ENCODE measurements at places on chromosomes 4 and X. TPM values are rescaled to one million over a fixed set of nuclear protein-coding genes. Genes with fewer than 3 reads are reported as not detected.

RAB33A gene
- 0.26 TPM for polyA plus RNA-seq

MGAT4D gene
- not detected for polyA plus RNA-seq

PNMA5 gene
- polyA plus RNA-seq: not detected

GRCh38 chrX:153800746-153801145 lies 6.3 kb downstream of the SSR4 start:
- DNase-seq: no peak

- no peak for DNase-seq
Observed at GRCh38 chrX:130728208-130728607, 174.8 kb downstream of the ENOX2 start.

DNA sequence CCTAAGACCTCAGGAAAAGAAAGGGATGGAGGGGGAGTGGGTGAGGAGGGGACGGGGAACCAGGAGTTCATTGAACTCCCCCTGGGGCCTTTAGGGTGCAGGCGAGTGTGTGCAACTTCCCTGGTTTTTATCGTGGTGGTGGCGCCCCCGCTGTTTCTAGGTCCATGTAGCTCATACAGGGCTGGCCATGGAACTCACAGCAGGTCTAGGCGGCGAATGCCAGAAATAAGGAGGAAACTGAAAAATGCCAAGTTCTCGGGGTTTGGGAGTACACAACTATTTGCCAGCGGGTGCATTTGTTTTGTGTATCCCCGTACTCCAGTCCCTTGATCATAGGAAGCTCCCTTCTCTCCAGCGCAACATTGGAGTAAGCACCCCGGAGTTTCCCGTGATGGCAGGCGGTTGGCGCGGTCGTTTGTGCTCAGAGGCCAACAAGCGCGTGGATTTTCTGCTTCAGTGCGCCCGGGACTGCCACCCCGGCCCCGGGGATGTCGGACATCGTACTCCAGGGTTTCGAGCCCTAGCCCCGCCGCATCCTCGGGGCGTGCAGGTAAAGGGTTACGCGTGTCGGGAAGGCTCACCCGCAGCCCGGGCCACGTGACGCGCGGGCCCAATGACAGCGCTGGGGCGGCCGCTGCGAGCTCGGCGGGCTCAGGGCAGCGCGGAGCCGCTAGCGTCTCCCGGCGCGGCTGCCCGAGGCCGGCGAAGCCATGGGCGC lies 208.9 kb downstream of the NWD2 start:
- no peak for DNase-seq

Data from HepG2 (cell line).